ENCODE measurements at places on chromosomes 7 and 10.
A peak's percentile ranks its signal among the peaks of the same experiment; 100 is the strongest.

DNA sequence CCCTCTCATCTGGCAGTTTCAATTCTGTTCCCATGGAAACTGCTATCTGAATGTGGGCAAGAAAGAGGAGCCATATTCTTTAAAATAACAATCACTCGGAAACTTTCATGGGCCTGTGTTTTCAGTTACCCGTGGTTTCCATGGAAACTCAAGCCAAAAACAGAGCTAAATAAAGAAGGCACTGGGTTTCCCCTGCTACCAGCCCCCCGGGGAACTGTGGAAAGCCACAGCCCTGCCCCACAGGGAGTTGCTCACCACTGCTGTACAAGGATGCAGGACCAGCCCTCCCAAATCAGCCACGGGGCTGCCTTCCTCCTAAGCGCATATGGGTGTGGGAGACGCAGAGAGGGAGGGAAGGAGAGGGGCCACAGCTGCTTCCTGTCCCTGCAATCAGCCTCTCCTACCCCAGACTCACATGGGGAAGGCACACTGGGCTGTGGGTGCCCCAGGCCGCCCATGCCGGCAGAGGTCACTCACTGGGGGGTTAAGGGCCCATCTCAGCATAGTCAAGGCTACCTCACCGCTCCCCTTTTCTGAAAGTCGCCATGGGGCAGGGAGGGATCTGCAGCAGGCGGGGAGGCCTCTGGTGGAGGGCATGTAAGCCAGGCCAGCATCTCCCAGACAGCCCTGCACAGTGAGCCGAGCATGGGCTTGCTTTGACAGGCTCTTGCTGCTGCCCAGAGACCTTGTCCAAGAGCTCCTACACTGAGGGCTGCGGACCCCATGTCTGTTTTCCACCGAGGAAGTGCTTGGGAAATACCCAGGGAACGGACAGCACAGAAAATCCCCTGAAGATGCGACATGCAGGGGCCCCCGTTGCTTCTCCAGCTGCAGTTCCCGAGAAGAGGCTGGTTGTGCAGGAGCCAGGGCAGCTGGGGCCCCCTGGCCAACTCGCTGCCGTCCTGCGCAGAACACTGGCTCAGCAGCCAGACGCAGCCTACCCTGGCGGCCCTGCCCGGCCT lies 157.3 kb upstream of the PPP2R2D start:
- DNase-seq: peak; percentile 35

- no peak for DNase-seq
Observed at GRCh38 chr10:131496351-131497052, 185.0 kb upstream of the TCERG1L start.

- no peak for DNase-seq
Observed at GRCh38 chr10:97736403-97736901, 476 bp upstream of the ZFYVE27 start.

DNA sequence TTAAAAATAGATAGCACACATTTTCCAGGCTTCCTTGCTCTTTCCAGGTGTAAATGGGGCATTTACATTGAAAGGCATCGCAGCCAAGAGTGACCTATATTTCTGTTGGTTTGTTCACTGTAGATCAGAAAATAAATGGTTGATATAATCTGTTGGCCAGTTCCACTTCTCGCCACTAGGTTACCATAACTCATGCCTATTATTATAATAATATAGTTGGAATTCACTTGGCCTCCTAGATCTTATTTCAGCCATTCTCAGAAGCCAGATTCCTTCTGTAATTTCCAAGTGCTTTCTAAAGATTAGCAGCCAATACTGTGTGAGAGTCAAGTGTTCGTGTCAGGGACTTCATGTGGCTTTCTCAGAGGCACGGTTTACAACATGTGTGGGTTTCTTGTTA lies 179.5 kb downstream of the DNAH11 start:
- no peak for DNase-seq

- DNase-seq: peak; percentile 15
Observed at GRCh38 chr7:79055722-79056415, 397.6 kb downstream of the MAGI2 start.

GRCh38 chr7:222716-223041 lies 30.3 kb downstream of the FAM20C start:
- DNase-seq: no peak

DNA sequence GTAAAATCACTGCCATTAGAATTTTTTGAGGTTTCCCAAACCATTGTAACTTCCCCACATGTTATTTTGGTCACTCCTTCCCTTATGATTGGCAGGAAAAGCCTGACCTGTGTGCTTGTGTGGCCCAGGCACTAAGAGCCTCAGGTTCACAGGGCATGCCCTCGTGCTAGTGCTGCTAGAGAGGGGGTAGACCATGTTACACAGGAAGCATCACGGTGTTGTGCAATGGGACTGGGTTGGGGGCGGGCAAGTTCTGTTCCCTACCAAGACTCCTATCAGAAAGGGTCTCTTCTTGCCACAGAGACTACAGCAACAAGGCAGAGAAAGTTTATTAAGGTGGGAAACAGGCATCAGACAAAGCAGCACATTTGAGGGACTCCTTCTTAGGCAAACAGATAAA lies 32.2 kb downstream of the LSM5 start:
- no peak for DNase-seq

DNA sequence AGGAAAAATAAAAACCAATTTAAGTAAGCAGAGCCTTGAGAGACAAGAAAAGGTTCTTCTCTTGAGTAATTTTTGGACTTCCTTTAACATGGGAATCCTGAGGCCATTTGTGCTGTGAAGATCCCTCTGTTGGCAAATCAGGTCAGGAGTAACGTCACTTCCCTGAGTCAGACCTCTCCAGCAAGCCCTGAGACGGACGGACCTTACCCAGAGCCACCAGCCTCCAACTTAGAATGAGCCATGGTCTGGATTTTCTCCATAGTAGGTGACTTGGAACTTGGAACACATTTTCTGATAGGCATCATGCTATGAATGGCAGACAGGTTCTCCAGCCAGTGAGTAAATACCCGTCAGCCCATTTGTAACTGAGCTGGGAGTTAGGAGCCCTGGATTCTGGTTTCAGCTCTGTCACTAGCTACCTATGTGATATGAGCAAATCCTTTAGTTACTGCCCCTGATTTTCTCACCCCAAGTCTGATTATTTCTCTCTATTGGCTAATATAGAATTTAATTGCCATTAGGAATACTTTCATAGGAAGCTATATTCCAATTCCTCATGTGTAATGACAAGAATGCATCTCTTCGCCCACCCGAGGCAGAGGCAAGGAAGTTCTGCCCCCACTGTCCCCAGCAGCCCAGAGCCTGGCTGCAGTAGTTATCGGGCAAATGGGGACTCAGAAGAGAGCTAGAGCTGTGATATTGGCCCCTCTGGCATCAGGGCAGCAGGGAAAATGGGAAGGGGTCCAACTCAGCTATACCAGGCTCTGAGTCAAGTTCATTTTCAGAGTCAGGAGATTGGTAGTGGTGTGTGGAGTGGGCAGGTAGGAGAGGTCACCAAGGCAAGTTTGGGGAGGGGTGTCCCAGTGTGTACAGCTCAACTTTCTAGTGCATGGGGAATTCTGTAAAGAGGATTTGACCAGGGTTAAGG lies 153.7 kb upstream of the AGK start:
- no peak for DNase-seq

DNA sequence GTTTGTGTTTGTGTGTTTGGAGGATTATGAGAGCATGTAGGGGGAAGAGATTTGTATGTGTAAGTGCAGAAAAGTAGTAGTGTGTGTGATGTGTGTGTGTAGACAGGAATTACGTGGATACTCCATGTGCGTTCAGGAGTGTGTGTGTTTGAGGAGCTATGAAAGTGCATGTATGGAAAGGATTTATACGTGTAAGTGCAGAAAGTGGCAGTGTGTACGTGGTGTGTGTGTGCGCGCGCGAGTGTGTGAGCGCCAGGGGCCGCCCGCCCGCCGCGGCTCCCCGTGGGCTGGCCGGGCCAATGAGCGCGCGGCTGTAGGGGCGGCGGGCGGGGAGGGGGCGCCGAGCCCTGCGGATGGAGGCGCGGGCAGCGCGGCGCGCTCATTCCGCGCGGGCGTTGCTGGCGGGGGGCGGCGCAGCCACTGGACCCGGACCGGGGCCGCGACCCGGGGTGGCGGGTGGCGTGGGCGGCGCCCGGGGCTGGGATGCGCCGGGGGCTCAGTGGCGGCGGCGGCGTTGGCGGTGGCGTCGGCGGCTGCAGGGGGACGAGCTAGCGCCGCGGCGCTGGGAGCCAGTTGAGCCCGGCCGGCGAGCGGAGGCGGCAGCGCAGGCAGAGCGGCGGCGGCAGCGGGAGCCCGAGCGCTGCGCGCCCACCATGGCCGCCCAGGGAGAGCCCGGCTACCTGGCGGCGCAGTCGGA lies at the start of gene BICC1:
BICC1 (plus strand) TSS at position 382 of the 697 bp plus-strand sequence; CDS start at position 654, 272 bp downstream.
- DNase-seq: peak; percentile 90

DNA sequence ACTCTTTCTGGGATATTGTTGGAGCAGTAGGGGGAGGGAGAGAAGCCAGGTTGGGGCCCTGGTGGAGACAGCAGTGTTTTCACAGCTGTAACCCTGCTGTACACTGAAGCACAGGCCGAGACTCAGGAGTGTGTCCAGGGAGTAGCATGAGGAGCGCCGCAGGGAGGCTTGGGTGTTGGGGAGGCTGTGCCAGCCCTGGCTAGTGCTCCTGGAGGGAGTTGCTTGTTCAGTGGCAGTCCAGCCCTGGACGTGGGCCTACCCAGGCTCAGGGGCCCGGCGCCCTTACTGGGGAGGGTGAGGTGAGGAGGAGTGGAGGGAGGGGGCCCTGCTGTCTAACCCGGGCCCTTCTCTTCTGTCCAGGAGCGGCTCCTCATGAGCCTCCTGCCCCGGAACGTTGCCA lies 35.9 kb downstream of the ADCY1 start:
- DNase-seq: no peak

GRCh38 chr7:101133621-101134398 lies 6.9 kb downstream of the SERPINE1 start:
- peak; percentile 52 for DNase-seq

DNA sequence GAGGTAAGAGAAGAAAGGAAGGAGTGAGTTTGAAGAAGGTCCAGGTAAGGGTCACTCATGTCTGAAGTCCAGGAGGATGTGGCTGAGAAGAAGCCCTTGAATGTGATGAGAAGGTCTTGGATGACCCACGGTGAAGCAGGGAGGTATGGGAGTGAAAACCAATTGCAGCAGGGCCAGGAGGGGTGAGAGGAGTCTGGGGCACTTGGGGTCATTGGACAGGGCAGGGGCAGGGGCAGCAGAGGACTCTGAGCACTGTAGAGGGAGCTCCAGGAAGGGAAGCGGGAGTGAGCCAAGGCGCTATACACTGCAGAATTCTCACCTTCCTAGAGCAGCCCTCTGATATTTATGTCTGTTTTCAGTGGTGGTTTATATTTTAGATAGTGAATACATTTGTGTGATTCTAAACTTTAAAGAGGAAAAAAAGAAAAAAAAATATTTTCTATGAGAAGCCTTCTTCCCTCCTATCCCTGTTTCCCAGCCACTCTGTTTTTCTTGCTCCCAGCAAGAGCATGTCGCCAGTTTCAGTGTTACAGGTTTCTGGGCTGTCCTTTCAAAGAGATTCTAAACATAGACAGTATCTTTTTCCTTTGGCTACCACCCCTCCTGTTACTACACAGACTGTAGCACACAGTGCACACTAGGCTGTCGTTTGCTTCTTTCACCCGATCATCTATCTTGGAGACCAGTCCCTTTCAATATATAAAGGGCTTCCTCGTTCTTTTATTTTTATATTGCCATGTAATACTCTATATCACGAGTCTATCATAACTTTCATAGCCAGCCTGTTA lies 24.5 kb downstream of the BLVRA start:
- no peak for DNase-seq

DNA sequence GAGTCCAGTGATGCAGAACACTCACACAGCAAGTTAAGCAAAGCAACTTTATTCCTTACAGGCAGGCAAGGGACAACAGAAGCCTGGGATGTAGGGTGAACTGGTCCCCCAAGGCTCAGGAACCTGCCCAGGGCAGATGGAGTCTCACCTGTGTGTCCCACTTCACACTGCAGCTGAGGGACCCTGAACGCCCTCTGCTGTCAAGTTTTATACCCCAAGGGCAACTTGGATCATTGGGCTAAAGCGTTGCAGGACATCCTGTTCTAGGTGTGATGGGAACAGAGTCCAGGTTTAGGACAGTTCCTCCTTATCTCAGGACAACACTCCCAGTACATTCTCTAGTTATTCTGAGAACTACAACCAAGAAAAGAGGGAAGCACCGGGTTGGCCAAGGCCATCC lies 49.5 kb upstream of the ZNF746 start:
- DNase-seq: no peak

- DNase-seq: no peak
Observed at GRCh38 chr7:105724688-105725087, 143.4 kb upstream of the EFCAB10 start.

GRCh38 chr7:38594949-38595348 lies 36.2 kb downstream of the AMPH start:
- no peak for DNase-seq

DNA sequence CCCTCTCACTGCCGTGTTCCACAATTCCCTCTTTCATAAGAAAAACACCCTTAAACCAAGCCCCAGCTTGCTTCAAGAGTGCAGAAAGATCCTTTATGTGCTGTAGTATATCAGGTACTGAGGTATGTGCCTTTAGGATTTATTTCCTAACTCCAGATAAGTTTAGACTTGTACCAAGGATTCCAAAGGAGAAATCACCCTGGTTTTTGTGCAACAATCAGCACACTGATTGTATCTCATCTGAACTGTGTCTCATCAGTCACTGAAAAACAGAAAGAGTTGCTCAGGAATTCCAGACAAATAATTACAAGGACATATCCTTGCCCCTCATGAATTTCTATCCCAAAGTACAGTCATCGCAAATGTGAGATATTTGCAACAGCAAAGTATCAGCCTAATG lies 77.2 kb upstream of the PTPRZ1 start:
- no peak for DNase-seq

DNA sequence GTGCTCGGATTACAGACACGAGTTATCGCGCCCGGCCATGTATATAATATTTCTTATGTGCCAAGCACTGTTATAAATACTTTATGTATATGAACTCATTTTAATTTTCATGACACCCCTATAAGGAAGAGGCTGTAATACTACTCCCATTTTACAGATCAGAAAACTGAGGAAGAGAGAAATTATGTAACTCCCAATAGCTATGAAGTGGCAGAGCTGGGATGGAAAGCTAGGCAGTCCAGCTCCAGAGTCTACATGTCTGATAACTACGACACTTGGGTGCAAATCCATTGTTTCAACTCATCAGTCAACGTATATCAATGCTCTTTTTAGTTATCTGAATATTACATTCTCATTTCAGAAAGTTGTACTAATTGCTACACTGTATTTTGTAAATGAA lies 17.0 kb downstream of the PDK4 start:
- no peak for DNase-seq

DNA sequence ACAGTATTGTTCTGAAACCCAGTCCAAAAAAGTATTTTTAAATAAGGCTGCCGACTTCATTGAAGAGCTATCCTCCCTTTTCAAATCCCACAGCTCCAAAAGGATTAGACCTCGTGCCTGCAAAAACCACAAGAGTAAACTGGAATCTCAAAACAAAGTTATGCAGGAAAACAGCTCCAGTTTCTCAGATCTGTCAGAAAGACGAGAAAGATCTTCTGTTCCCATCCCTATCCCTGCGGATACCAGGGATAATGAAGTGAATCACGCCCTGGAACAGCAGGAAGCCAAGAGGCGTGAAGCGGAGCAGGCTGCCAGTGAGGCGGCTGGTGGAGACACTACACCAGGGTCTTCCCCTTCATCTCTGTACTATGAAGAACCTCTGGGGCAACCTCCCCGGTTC lies 12.6 kb downstream of the MYPN start:
- no peak for DNase-seq

Measured in astrocyte of the hippocampus (primary cell).